ENCODE measurements at places on chromosomes 11 and 22. TPM values are rescaled to one million over a fixed set of nuclear protein-coding genes. Genes with fewer than 3 reads are reported as not detected.

The TRIM51 gene
- polyA plus RNA-seq: not detected

The ANGPTL5 gene
- not detected for polyA plus RNA-seq

The SC5D gene
- polyA plus RNA-seq: 27.7 TPM

The PANX3 gene
- polyA plus RNA-seq: not detected

DNA sequence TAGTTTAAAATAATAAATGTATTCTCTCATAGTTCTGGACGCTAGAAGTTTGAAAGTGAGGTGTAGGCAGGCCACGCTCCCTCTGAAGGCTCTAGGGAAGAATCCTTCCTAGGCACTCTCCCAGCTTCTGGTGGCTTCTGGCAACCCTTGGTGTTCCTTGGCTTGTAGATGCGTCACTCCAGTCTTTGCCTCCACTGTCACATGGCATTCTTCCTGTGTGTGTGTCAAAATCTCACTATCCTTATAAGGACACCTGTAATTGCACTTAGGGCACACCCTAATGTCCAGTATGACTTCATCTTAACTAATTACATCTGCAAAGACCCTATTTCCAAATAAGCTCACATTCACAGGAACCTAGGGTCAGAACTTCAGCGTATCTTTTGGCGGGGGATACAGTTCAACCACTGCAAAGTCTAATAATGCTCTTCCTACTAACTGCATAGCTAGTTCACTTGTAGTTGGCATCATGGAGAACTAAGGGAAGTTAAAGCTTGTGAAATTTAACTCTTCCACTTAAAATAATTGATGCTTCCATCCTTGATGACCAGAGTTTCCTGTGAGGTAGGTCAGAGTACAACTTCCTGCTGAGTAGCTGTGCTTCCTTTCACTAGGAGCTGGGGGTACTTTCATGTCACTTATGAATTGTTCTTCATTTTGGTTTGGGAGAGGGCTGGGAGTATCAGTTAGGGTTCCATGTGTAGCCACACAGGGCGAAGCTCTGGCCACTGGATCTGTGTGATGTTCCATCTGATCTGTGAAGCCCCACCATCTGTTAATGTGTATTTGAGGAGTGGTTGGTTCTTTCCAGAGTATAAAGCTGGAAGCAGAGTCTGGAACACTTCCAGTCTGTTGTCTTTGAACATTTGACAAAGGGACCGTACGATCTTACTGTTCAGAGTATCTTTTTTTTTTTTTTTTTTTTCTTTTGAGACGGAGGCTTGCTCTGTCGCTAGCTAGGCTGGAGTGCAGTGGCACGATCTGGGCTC lies 10.5 kb downstream of the YWHAH start:
- DNase-seq: no peak

DNA sequence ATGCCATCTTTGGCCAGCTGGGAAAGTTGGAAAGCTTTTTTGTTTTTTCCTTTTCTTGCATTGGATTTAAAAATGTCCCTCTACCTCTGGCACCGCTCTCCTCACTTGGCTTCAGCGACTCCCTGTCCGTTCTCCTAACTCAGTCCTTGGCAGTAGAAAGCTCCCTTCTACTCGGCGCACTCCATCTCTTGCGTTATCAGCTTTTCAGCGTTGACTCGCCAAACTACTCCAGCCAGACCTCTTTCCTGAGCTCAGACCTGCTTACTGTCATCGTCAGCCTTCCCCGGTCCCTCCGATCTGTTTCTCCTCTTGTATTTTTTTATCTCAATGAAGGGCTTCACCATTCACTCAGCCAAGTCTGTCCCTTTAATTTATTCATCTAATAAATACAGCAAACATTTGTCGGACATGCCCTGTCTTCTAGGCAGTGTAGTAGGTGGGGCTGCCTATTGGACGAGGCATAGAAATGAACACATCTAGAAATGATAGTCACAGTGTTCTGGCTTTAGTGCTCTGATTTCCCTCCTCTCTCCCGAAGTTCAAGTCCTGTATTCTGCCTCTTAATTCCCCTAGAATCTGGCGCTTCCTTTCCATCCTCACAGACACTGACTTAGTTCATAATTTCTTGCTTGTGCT lies 839 bp downstream of the CEP164 start:
- peak; percentile 74 for DNase-seq

- DNase-seq: no peak
These were observed 12.9 kb downstream of the SERPINH1 start for GRCh38 chr11:75574698-75575602.

DNA sequence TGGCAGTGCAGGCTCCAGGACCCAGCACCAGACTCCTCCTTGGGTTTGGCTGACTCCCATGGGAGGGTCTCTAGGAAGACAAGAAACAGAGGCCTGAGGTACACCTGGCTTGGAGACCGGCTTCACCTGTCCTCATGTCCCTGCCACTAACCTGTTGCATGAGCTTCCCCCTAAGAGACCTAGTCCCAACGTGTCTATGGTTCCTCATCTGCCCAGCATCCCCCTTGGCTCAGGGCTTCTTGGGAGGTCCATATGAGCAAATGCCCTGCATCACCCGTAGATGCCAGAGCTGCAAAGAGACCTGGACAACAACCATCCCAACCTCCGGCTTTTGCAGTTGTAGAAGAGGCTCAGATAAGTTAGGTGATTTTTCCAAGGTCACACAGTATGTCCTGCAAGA lies 123.5 kb downstream of the BUD13 start:
- no peak for DNase-seq

DNA sequence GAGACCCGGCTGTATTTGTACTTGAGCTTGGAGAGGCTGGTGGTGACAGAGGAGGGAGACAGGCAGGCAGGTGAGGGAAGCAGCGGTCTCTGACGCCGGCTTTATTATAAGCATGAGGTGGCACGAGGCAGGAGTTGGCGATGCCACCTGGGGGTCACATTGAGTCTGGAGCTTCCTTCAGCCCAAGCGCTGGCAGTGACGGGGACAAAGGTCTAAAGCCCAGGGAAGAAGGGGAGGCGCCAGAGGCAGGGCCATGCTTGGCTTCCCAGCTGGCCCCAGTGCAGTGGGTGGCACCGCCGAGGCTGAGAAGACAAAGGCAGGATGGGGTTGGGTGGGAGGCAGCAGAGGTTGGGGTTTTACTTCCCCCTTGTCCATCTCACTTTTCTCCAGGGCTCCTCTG lies 4.5 kb downstream of the FXYD2 start:
- DNase-seq: no peak

- no peak for DNase-seq
These were observed 10.1 kb upstream of the DCPS start for GRCh38 chr11:126293726-126294125.

DNA sequence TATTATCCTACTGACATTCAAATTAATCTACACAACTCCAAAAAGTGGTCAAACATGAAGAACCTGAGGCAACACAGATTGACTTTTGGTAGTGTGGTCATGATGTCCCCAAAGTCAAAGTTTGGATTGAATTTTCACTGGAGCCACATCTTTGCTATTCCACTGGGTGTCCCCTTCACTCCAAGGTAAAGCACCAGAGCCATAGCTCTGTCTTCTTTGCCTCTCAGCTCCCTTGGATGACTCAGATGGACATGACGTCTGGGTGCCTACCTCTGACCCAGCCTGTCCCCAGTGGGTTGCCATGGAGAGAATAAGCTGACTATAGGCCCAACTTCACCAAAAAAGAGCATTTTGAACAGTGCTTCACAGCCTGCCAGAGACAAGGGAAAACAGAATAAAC lies 57.4 kb upstream of the ARHGAP42 start:
- DNase-seq: no peak

DNA sequence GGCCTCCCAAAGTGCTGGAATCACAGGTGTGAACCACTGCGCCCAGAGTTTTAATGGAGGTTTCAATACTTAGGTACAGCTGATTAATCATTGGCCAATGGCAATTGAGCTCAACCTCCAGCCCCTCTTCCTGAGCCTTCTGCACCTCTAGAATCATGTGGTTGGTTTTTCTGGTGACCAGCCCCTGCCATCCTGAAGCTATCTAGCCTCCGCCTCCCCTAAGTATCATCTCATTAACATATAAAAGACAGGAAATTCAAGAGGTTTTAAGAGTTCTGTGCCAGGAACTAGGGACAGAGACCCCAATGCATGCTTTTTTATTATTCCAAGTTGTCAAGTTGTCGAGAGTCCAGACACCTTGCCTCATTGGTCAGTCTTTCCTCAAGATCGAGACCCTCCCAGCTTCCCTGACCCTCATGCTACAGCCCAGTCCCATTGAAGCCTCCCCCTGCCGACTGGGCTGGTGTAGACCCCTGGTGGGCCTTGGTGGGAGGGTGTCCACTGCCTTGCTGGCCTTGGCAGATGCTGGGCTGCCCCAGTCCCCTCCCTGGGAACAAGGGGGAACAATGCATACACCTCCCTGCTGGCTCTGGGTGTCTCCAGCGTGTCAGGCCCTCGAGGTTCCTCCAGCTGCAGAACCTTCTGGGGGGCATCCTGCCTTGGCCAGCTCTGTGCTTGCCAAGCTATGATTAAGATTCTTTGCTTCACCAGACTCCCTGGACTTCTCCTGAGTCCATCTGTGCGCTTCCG lies 148.0 kb downstream of the CTTN start:
- DNase-seq: no peak

DNA sequence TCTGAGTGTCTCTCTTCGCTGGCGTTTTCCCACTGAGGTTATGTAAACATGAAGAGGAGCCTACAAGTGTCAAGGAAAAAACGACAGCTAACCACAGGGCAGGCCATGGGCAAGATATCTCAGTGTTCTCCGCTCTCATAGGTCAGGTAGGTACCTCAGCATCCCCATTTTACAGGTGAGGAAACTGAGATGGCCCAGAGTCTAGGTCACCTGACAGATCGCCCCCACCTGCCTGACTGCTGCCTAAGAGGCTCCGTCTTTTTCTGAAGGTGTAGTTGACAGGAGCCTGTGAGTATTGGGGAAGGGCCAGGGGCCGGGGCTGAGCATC lies 847 bp upstream of the NDUFA6 start:
- no peak for DNase-seq

DNA sequence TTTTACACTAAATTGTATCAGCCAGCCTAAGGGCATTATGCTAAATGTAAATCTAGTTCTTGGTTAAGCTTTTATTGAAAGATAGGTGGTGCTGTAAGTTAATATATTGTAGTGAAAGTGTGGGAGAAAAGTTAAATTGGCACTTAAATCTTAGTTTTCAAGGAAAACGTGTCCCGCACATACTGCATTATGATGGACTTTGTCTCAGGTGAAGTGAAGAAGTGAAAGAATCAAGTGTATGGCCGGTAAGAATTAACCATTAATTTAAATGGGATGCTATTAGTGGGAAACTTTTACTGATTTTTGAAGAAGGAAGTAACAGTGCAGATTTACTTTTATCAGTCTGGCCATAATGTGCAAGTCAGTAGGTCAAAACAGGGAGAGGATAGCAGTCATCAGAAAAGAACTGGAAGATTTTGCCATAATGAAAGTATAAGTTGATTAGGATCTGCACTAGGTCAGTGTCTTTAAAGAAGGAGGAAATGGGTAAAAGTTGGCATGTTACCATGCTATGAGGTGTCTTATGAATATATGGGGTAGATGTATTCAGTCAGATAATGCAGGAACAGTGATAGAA lies 81.6 kb downstream of the PDHX start:
- peak; percentile 70 for DNase-seq

DNA sequence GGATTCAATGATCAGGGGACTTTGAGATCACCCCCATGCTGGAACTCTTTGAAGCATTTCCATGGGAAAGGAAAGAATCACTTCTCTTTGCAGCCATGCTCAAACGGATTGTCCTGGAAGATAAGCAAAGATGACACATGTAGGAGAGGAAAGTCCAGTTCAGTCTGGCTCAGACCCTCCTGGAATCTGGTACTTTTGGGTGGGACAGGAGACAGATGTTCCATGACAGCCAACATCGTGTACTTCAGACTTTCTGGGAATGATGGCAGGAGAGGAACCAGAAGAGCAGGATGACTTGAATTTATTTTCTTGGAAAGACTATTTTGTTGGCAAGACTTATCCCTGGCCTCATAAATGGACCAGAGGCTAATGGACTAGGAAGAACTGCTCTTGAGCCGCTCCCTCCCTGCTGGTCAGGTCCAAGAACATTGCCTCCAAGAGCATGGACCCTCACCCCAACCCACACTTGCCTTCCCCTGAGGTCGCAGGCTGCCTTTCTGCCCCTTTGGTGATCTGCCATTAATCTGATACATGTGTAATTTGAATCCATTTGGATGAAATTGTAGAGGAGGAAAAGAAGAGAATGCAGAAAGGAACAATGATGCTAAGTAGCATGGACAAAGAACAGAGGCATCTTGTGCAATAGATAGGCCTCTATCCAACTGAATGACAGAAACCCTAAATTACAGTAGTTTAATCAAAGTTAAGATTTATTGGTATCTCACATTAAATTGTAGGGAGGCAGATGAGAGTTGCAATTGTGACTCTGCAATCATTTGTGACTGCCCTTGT lies 201.0 kb downstream of the SNX19 start:
- DNase-seq: no peak

DNA sequence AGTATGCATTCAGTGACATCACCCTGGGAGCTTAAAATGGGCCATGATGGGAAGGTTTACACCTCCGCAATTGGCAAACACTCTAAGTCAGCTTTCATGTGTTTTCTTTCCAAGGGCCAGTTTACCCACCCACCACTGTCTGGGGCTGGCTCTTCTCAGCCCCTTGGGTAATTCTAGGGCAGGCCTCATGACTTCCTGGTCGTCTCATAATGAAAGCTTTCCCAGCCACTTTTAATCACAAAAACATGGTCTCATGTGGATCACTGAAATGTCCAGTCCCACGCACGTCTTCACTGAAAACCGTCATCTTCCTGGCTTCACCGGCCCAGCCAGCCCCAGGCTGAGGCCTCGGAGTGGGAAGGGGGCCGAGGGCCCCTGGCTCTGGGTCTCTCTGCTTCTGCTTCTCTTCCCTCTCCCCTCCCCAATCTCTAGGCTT lies 58.5 kb upstream of the ANO1 start:
- peak; percentile 83 for DNase-seq

DNA sequence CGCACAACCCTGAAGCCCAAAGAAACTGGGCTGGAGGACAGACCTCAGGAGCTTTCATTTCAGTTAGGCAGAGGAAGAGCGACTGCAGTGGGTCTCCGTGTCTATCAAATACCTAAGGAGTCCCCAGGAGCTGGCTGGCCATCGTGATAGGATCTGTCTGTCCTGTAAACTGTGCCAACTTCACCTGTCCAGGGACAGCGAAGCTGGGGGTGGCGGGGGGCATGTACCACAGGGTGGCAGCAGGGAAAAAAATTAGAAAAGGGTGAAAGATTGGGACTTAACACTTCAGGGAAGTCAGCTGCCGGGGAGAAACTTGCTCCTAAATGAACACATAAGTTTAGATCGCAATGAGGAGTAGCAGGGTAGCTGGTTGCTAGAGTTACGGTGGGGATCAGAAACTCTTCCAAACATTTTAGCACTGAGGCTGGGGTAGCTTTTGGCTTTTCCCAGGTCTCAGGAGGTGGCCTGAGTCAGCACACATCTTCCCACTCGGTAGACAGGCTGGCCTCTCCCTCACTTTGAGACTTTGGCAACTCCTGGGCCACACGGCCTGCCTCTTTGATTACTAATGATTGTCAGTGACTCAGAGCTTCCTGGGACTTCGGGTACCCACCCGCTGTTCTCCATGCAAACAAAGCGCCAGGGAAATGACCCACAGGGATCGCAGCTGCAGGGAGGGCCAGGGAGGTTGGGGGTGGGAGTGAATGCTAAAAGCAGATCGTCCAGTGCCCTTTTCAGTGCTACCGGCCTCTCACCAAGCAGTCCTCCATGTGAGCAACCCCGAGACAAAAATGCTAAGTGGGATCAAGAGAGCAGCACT lies 2.9 kb upstream of the MTFP1 start:
- DNase-seq: peak; percentile 99
